GM04503 (cell line): ENCODE measurements at places on chromosomes 13 and 19.
A peak's percentile ranks its signal among the peaks of the same experiment; 100 is the strongest.

DNA sequence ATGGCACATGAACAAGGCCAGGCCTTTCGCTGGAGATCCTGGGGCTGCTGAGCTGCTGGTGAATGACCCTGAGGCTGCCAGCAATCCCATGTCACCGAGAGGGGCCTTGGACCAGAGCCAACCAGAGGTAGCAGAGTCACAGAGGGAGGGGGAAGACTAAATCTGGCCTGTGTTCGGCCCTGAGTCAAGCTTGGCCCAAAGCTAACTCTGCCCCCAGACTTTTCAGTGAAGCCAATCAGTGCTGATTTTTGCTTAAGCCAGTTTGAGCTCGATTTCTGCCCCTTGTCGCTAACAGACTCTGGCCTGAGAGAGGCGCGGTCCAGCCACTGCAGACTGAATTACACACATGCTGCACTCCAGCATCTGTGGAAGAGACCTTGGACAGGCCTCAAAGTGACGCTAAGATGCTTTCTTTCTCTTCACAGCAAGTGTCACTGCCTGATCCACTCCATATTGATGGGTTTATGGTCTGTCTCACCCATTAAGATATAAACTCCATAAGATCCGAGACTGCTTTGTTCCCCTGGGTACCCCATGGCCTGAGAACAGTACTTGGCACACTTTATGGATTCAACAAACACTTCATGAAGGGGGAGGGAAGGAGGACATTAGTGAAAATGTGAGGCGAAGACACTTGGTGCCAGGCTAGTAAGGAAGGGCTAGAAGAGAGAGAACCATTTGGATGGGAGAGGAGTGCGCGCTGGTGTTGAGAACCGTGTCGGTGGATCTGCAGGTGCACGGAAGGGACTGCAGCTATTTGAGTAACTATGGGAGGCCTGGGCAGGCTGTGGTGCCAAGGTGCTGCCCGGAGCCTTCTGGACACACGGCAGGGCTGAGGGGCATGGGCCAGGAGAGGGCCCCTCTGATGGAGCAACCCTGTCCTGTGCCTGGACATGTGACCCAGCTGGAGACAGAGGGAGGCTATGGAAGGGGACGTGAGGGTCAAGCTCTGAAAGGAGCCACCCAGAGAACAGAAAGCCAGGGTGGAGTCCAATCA, 17.6 kb downstream of the RANBP3 start:
- no peak for DNase-seq

DNA sequence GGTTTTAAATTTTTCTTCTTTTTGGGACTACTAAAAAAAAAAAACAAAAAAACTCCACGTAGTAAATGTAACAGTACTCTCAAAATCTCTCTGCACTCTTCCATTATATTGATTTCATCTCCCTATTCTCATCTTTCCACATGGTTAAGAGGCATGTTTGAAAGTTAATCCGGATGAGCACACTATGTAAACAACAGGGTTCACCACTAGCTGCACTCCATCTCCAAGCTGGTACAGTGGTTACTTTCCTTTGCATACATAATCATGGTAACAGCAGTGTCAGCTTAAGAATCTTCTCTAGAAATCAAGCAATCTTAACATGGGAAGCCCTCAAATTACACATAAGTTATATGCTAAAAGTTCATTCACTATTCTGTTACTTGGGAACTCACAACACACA, 92.6 kb downstream of the MIPEP start:
- no peak for DNase-seq

GRCh38 chr13:39777021-39777420, 121.6 kb downstream of the COG6 start:
- no peak for DNase-seq

GRCh38 chr13:41296879-41297646, 14.0 kb upstream of the NAA16 start:
- DNase-seq = no peak

- DNase-seq = no peak
Measured at GRCh38 chr19:29311191-29311790, 98.3 kb upstream of the UQCRFS1 start.

- DNase-seq = no peak
Measured at GRCh38 chr13:39189778-39190177, 151.5 kb downstream of the NHLRC3 start.

DNA sequence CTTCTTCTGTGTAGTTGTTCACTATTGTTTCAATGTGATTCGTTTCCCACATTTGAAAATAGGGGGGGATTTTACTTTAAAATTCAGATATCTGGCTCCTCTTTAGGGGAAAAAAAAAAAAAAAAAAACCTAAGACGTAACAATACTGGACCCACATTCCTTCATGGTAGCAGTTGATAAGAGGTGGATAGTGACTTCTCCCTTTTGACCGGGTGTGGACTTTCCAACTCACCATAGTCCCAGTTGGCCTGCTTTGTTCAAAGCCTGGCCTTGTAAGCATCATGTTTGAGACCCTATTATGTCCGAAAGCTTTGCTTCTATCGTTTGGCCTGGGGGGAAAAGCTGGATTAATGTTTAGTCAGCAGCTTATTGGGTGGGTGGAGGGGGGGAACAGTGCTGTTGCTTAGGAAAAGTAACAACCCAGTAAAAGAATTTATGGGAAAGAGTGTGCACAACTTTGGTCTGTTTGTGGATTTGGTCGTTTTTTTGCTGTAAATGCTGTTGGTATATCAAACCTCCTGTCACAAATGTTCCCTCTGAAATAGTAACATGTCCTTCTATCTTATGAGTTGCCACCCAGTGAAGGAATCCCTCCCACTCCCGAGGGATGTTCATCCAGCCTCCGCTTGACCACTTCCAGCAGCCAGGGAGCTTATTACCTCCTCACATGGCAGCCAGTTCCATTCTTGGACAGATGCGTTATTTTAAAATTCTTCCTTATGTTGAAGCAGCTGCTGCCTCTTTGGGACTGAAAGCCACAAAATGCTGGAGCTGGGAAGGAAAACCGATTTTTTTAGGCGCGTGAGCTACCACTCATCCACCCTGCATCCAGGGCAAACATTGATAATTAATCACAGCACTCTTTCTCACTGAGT, 10.4 kb downstream of the SAMD4B start:
- DNase-seq = no peak

DNA sequence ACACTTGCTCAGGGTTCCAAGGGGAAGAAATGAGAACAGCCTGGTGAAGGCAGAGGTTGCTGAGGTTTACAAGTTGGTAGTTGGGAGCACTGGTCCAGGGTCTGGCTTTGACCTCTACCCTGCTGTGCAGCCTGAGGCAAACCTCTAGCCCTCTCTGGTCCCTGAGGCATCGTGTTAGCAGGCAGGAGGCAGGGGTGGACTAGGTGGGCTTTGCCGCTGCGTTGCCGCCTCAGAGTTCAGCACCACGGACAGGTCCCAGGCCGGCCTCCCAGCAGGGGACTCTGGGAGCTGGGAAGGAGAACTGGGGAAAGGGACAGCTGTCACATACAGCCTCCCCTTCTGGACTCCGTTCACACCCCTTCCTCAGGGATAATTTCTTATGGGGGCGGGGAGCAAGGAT, 3.1 kb downstream of the NCAN start:
- no peak for DNase-seq

DNA sequence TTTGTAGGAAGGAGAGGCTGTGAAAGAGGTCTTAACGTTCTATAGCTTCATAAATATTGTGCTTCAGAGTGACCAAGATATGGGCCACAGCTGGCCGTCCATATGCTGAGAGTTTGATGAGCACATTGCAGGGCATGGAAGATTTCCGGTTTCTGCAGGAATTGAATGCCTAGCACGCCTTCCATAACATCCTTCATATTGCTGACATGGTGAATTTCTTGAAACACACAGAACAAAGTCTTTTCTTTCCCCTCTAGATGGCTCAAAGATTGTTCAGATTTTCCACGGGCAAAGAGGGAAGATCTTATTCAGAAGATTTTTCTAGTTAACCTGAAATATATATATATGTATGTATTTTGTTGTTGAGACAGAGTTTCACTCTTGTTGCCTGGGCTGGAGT, 42.4 kb downstream of the ADGRE2 start:
- no peak for DNase-seq

DNA sequence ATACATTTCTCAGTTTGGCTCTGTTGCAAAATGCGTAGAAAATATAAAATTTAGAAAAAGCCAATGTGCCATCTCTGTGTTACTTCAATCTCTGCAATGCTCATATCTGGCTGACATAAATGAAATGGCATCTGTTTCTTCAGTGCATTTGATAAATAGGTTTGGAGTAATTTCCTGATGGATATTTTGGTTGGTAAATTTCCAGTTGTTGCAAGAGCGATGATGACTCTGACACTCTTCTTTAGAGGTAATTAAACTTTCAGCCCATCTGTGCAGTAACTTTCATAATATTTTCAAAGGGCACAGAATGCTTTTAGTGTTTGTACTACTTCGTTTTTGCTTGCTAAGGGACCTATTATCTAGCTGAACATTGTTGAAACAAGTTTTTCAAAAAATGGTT, 1286.4 kb downstream of the PCDH9 start:
- no peak for DNase-seq

DNA sequence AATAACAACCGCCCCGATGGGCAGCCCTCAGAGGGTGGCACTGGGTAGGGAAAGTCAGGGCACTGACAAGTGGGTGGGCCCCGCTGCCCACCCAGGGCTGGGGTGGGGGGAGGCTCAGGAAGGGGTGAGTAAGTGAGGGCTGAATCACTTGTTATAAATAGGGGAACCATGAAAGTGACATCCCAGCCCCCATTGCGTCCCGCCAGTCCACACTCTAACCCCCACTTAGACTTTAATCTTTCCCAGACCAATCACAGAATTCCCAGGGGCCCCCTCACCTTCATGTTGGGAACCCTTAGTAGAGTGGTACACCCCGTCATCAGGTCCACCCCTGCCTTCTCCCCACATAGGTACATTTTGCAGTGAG, 37.0 kb upstream of the NANOS3 start:
- DNase-seq = no peak

DNA sequence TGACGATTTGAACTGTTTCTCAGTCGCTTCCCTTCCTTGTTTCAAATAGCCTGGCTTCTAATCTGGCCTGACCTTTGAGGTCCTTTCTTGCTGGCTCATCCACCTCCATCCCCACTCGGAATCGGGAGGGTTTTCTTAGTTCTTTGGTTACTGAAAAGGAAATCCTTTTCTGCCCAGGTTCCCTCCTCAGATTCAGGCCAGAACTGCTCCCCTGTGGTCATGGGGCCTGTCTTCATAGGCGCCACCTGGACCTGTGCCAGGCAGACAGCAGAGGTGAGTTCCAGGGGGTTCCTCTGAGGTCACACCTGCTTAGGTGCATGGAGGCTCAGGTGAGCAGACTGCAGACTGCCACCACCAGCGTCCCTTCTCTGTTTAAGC, 62.4 kb downstream of the AKAP11 start:
- DNase-seq = no peak

- no peak for DNase-seq
Measured at GRCh38 chr13:89565476-89566100, 1781.9 kb upstream of the MIR17HG start.

GRCh38 chr13:109773276-109773675, 13.1 kb downstream of the IRS2 start:
- DNase-seq = no peak

- DNase-seq = no peak
Measured at GRCh38 chr19:48713041-48713863, 6.3 kb downstream of the MAMSTR start.

- DNase-seq = no peak
Measured at GRCh38 chr13:53343361-53343744, 314.7 kb downstream of the OLFM4 start.

- DNase-seq = no peak
Measured at GRCh38 chr19:42285541-42285941, 16.4 kb upstream of the PRR19 start.

- DNase-seq = no peak
Measured at GRCh38 chr13:113489171-113489548, 1.4 kb downstream of the DCUN1D2 start.

GRCh38 chr13:75299913-75300862, 181.8 kb downstream of the TBC1D4 start:
- peak; percentile 13 for DNase-seq

GRCh38 chr13:24264976-24265375, 44.4 kb upstream of the C1QTNF9 start:
- no peak for DNase-seq

DNA sequence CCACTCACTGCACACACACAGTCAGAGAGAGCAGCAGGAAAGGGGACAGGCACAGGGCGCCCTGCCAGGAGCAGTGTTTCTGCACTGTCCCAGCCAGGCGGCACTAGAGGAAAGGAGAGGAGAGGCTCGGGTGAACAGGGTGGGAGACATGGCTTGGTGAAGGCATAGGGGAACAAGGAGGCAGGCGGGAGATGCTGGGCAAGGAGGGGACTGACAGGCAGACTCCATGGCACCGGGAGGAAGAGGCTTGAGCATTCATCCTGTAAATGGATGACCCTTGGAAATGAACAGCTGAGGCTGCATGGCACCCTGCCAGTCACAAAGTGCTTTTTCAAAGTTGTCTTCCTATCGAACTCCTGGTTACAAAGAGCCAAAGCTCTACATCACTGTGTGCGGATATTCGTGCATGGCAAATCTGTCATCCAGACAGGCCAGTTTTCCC, 22.4 kb downstream of the MED26 start:
- DNase-seq = no peak

GRCh38 chr13:109840201-109840892, 54.0 kb upstream of the IRS2 start:
- peak; percentile 58 for DNase-seq

GRCh38 chr19:35915443-35915842, 7.3 kb upstream of the TYROBP start:
- DNase-seq = no peak

DNA sequence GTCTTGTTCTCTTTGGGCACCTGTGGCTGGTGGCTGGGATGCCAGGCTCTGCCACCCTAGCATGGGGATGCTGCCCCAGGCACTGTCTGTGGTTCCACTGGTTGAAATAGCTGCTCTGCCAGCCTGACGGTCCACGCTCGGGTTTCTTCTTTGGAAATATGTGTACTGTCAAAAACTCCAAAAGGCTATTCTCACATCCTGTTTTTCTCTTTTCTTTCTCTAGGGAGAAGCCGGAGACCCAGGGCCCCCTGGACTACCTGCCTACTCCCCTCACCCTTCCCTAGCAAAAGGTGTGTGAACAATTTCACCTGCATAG, 115.0 kb downstream of the RAB20 start:
- DNase-seq = no peak

DNA sequence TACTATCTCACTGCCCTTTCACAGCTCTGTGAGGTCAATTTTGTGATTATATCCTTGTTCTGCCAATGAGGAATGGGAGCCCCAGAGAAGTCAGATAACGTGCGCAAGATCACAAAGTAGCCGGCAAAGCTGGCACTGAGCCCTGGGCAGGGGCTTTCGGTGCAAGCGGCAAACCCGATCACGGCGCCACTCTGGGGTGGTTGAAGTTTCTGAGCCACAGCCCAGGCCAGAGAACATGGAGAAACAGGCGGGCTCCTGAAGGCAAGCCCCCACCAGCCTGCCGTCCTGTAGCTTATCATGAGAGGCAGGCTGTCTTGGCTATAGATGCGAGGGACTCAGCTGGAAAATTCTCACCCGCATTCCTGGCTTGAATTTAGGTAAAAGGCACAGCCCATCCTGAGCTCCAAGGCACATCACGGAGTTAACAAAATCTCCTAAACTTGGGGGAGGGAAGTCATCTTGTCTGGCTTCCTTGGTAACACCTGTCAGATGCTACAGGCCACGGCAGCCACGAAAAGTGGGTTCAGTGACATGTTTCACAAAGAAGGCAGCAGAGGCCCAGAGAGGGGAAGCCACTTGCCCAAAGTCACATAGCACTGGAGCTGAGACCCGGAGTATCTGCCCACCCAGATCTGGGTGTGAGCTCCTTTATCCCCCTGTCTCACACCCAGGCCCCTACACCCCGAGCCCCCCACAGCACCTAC, 12.5 kb downstream of the TNNT1 start:
- DNase-seq = no peak
